ENCODE measurements at places on chromosomes 12 and 14.
A peak's percentile ranks its signal among the peaks of the same experiment; 100 is the strongest.

GRCh38 chr14:95433094-95433478, 83.4 kb downstream of the SYNE3 start:
- no peak for DNase-seq

DNA sequence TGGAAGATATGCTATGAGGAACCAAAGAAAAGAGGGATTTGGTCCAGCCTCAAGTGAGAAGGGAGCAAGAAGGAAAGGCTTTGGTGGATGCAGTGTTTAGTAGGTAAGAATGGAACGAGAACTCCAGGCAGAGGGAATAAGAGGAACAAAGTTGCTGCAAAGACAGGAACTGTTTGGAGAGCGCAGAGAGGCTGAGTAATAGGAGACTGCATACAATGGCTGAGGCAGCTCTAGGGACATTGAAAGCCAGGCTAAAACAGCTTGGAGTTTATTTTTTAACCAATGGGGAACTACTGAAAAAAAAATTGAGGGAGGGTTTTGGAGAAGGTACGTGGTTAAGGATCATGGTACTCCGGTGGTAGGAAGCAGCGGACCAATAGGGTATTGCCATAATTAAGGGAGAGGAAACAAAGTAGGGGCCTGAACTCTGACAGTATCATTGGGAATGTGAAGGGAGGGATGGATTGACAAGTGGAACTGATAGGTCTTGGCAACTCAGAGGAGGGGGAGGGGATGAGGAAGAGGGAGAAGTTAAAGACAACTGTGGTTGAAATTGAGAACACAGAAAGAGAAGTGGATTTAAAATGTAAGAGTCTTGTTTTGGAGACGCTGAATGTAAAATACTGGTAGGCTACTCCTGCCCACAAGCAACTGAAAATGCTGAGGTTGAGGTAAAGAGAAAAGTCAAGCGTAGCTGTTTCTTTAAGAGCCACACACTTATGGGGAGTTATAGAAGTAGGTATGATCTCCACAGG, 4.8 kb downstream of the ASCL4 start:
- no peak for DNase-seq

GRCh38 chr12:104708891-104709290, 249.2 kb downstream of the SLC41A2 start:
- no peak for DNase-seq

DNA sequence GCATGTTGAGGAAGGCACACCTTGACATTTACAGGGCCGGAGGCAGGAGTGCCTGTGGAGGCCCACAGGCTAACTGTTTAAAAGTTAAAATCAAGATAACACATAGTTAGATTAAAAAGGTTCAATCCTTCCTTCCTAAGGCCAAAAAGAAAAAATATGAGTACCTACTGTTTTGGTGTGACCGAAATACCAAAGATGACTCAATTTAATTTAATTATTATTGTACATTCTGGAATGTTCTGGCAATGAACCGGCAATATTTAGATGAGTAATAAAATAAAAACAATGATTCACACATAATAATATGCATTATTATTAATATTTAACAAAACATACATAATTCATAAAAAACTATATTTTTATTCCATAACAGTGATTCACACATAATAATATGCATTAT, 136.8 kb upstream of the NTF3 start:
- no peak for DNase-seq

GRCh38 chr14:87179936-87180335, 813.0 kb downstream of the GALC start:
- no peak for DNase-seq

- no peak for DNase-seq
Observed at GRCh38 chr12:53777412-53777811, 25.6 kb upstream of the CISTR start.

DNA sequence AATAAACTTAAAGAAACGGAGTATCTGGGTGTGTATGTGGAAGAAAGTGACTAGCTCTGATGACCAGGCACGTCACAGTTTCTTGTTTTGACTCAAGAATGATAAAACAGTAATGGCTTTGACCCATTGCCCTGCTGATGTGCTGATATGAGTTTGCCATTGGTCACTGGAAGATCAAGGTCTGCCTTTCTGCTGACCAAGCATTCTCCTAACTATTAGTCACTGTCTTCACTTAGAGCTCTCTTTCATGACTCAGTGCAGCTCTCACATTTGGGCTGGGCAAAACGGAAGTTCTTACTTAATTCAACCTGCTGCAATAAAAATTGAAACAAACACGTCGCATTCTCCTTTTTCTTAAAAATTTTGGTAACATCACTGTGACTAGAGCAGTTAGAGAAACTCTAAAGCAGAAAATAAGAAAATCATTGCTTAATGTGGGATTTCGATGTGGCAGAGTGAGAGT, 366.7 kb downstream of the BTG1 start:
- peak; percentile 68 for DNase-seq

Data from CD8-positive, alpha-beta T cell (primary cell).